ENCODE measurements at places on chromosomes 6 and 20.

GRCh38 chr20:9600562-9600961, 86.2 kb downstream of the LAMP5 start:
- DNase-seq: no peak

DNA sequence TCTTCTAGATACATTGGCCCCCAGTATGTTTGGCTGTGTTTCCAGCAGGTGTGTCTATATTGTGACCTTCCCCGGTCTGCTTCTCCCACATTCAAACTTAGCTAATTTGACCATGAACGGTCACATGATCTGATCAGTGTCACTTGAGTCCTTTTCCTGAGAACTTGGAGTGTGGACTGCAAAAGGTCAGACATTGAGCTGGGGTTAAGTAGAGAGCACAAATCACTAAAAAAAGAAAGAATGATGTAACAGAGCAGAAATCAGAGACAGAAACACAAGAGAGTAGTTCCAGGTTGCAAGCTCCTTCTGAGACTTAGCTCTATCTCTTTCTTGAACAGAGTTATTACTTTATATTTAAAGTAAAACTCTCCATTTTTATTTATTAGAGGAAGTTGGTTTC, 733.9 kb downstream of the CBLN4 start:
- no peak for DNase-seq

GRCh38 chr6:85673198-85674139, 30.8 kb upstream of the SYNCRIP start:
- no peak for DNase-seq

DNA sequence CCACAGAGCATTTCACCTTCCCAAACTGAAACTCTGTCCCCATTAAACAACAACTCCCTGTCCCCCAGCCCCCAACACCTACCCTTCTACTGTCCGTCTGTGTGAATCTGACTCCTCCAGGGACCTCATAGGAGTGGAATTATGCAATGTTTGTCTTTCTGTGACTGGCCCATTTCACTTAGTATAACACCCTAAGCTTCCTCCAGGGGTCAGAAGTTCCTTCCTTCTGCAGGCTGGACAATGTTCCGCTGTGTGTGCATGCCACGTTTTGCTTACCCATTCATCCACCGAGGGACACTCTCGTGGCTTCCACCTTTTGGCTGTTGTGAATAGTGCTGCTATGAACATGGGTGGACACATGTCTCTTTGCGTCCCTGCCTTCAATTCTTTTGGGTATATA, 37.6 kb upstream of the MPC1 start:
- DNase-seq: no peak

DNA sequence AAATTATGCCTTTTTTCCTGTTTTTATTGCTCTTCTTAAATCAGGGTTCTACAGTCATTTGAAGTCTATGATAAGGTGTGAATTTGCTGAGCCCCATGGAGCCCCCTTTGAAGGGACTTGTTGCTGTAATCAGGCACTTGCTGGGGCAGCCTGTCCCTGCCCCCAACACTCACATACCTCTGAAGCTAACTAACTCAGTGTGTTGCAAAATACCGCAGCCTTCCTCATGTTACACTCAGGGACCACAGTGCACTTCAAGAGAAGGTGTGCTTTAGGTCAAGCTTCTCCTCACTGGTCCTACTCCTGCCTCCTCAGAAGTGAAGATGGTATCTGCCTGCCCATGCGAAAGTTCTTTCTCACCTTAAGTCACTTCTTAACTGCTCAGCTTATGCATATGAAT, 66.1 kb upstream of the GLP1R start:
- no peak for DNase-seq

DNA sequence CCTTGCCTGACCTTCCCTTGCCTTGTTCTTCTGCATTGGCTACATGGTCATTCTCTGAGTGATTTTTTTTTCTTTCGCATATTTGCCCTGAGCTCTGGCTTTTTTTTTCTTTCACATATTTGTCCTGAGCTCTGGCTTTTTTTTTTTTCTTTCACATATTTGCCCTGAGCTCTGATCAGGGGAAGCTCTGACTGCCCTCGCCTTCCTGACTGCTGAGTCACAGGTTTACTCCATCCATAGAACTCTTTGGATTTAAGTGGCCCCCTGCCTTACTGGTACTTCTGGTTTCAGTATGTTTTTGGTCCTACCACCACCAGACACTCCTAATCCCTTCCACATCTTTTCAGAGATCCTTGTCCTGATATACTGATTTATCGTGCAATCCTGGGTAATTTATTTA, 201.1 kb downstream of the OGFRL1 start:
- no peak for DNase-seq

- DNase-seq: peak; percentile 9
Observed at GRCh38 chr6:166410426-166410935, 27.7 kb upstream of the MPC1 start.

- DNase-seq: no peak
Observed at GRCh38 chr6:36337814-36338213, 1.1 kb upstream of the BNIP5 start.

DNA sequence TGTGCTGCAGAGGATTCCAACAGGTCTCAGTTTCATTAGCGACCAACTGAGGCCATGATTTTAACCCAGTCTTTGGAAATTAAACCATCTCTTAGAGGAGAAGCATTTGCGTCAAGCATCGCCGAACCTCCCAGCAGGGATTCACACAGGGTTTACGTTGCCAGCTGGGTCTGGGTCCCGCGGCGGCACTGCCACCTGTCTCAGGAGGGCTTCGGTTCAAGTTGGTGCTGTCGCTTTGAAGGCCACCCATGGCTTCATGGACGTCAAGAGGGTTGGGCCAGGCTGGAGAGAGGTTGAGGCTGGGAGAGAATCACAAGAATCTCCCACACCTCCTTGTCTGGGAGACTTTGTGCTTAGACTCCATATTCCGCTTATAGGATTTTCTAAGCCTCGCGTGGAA, 43.0 kb upstream of the FRMD1 start:
- DNase-seq: no peak

GRCh38 chr6:83341765-83342164, 89.1 kb downstream of the ME1 start:
- DNase-seq: no peak

GRCh38 chr20:45336530-45337366, 11.5 kb downstream of the SDC4 start:
- DNase-seq: no peak

DNA sequence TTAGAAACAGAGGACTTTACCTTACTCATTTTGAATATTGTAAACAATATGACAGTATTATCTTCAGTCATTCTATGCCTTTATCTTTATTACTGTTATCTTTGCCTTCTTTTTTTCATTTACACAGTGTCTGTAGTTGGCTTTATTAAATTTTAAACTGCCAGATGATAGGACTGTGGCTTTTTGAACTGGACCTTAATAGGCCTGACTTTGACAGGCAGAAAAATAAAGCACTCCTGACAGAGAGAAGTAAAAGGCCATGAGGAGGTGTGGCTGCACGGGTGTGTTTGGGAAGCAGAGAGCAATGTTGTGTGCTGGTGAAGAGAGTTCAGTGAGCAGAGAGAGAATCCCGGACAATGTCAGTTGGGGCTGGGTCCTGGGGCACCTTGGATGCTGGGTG, 7.8 kb downstream of the TRIM40 start:
- no peak for DNase-seq

GRCh38 chr20:58636983-58637421, 14.1 kb upstream of the STX16 start:
- DNase-seq: no peak
